ENCODE measurements at places on chromosomes 7 and 10.

DNA sequence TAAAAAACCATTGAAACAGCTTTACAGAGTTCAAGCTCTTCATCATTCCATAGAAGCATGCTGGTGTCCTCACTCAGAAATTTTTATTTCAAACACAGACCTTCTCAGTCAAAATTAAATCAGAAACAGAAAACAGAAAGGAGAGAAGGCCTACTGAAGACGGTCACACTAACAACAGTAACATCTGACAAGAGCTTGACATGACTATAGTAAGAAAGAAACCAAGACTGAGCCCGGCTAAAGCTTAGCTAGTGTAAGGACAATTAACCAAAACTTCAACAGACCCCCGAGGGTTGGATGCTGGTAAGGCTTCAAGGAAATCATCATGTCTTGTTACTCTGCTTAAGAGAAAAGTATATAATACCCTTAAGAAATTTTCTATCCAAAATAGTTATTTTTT, 38.6 kb downstream of the MTPN start:
- no peak for DNase-seq

DNA sequence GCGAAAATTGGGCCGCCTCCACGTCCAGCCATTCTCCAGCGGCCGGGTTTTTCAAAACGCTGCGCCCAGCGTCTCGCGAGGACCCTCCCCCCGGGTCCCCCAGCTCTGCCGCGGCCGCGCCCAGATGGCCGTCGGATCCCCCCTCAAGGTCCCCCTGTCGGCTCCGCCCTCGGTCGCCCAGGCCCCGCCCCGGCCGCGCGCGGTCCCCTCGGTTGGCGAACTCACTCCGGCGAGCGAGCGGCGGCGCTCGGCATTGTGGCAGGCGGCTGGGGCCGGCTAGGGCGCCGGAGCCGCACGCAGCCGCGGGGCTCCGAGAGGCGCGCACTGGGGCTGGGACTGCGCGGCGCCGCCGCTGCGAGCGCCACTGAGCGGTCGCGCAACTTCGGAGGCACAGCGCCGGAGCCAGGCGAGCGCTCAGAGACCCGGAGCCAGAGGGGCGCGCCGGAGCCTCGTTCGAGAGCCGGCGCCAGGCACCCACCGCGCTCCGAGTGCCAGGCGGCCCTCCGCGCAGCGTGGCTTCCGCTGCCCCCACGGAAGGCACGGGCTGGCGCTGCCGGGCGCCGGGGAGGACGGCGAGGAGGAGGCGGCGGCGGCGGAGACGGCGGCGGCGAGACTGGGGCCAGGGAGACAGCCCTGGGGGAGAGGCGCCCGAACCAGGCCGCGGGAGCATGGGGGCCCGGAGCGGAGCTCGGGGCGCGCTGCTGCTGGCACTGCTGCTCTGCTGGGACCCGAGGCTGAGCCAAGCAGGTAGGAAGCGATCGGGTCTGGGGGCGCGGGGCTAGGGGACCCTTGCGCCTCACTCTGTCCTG, at the start of gene UNC5B:
Gene UNC5B, plus strand, starts transcription at position 253 of the 809 bp plus-strand sequence. Its CDS starts 416 bp downstream, at position 669.
- peak; percentile 96 for DNase-seq

DNA sequence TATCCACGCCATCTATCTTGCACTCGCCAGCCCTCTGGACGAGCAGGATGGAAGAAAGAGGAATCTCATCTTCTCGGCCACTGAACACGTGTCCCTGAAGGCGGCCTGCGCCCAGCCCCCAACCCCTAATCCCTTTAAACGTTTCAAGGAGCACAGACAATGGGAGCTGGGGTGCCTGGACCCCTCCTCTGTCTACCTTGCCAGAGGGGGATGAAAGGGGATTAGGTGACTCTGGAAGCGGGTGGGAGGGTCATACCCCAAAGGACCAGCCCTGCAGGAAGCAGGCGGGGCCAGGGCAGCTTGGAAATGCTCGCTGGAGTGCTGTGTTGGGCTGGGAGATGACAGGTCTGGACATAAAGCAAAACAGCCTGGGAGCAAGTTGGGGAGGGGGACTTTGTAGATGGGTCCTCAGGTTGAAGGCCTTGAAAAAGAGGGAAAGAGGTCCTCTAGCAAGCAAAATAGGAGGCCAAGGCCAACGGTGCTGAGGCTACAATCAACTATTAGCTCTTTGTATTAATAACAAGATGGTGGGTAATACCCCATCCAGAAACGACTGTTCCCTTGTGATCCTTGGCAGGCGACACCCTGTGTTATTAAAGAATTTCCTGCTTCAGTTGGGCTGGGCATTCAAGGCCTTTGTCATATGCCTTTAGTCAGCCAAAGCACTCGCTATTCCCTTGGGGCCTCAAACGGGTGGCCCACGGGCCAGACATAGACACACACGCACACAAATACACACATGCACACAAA, 126.5 kb upstream of the UNC5B start:
- peak; percentile 5 for DNase-seq

- DNase-seq = no peak
These were observed 34.5 kb downstream of the ASB13 start for GRCh38 chr10:5631936-5632335.

DNA sequence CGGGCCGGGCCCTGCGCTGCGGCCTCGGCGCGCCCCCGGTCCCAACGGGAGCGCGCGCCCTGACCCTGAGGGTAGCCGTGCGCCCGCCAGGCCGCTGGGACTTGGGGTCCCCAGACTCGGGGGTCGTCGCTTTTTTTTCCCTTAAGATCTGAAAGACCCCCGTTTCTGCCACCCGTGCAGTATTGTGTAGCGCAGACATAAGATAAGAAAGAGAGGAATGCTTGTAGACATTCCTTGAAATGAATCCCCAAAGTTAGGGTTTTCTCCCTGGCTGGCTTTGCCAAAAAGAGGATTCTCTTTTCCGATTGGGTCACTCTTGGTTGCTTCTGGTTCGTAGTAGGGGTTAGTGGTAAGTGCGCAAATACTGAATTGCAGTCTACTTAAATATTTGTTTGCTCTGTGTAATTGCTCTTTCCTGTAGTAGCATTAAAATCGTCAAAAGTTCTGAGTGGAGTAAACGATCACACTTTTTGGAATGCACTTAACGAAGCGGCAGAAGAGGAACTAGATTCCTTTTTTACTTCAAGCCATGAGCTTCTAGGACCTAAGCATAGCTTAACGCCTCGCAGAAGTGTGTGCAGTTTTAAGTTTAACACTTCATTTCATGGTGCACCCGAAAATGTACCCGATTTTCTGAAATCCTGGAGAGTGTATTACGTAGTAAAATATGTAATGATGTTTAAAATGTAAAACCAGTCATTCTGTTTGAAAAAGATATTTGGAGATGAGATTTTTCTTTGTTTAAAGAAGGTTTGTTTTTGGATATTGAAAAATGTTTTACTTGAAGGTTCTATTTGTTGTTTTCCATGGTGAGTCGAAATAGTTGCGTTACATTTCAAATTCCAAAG, 1.3 kb downstream of the CUL1 start:
- DNase-seq = peak; percentile 50

DNA sequence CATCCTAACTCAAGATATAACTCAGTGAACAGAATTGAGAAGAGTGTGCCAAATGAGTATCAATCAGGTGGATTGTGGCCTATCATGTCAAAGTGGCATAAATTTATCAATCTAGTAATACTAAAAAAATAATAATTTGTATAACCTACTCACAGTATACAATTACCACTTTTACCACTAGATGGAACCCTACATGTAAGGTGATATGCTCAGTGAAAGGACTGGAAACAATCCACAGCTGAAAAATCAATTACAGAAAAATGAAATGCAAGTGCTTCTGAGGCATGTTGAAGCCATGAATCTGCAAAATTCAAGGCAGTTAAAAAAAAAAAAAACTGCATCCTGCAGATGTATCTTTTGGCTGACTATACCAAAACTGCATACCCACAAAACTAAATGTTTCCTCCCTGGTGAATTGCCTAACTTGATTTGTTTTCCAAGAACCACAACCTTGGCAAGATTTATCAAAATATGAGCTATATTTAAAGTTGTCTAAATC, 13.9 kb downstream of the ARHGAP19 start:
- DNase-seq = peak; percentile 81

DNA sequence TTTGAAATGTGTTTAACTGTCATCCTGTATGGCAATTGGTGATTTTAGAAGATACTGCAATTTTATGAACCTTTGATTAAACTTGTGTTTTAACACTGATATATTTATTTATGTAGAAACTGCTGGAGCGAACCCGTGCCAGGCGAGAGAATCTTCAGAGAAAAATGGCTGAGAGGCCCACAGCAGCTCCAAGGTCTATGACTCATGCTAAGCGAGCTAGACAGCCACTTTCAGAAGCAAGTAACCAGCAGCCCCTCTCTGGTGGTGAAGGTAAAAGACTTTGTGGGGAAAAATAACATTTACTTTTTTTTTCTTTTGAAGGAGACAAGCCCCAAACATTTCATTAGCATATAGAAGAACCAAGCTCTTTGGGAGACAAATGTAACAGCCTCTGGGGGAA, 6.5 kb downstream of the ANLN start:
- no peak for DNase-seq

- no peak for DNase-seq
These were observed 193.2 kb upstream of the GHITM start for GRCh38 chr10:83945982-83946718.

DNA sequence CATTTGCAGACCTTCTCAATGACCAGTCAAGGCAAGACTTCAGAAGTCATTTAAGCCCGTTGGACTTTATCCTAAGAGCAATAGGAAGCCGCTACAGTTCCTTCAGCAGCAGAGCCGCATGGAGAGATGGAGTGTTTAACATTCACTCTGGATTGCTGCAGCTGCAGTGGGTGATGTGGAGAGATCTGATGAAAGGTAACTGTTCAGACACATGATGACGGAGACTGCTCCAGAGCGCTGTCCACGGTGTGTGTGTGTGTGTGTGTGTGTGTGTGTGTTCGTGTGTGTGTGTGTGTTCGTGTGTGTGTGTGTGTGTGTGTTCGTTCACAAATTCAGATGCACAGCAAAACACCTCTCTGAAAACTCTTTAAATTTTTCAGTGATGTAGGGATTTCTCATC, 37.0 kb downstream of the SEC61G start:
- DNase-seq = no peak

- no peak for DNase-seq
These were observed 2.5 kb upstream of the DDX56 start for GRCh38 chr7:44576228-44576627.

DNA sequence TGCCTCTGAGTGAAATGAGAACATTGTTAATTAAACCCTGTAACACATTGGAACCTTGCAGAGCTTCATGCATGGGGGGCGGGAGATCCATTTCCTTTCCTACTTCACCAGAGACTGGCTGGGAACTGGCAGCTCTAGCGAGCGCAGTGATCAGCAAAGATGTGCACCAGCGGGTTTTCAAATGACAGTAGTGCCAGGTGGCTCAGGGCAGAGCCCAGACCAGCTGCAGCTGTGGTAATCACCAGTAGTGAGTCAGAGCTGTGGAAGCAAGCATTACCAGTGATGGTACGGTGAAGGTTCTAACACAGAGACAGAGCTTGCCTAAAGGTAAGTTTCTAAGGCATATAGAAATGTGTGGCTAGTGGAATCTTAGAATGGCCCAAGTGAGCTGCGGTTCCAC, 1009.7 kb upstream of the CELF2 start:
- DNase-seq = no peak

GRCh38 chr7:47896809-47897423, 51.4 kb downstream of the PKD1L1 start:
- no peak for DNase-seq

- DNase-seq = no peak
These were observed 284.1 kb upstream of the CSTF2T start for GRCh38 chr10:51983481-51983880.

- peak; percentile 71 for DNase-seq
These were observed 88.2 kb downstream of the ELFN1 start for GRCh38 chr7:1758028-1758858.

DNA sequence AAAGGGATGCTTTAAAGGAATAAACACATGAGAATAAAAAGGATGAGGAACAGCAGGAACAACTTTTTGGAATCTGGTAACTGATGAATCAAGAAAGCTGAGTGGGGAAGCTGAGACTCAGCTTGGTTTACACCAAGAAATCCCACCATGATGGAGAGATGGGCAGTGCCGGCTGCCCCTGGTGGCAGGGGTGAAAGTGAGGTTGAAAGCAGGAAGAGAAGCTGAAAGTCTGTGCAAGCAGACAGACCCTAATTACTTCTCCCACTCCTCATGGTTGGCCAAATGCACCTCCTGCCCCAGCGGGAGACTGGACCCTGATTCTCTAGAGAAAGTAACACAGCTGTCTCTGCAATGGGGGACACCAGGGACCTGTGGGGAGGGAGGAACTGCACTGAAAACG, 57.6 kb upstream of the NANOS1 start:
- no peak for DNase-seq

- DNase-seq = no peak
These were observed 76.6 kb upstream of the ABI1 start for GRCh38 chr10:26937371-26937770.

- DNase-seq = peak; percentile 3
These were observed 179.2 kb downstream of the RELN start for GRCh38 chr7:103810112-103810744.

GRCh38 chr10:17512341-17513001, 58.1 kb upstream of the ST8SIA6 start:
- DNase-seq = peak; percentile 53

DNA sequence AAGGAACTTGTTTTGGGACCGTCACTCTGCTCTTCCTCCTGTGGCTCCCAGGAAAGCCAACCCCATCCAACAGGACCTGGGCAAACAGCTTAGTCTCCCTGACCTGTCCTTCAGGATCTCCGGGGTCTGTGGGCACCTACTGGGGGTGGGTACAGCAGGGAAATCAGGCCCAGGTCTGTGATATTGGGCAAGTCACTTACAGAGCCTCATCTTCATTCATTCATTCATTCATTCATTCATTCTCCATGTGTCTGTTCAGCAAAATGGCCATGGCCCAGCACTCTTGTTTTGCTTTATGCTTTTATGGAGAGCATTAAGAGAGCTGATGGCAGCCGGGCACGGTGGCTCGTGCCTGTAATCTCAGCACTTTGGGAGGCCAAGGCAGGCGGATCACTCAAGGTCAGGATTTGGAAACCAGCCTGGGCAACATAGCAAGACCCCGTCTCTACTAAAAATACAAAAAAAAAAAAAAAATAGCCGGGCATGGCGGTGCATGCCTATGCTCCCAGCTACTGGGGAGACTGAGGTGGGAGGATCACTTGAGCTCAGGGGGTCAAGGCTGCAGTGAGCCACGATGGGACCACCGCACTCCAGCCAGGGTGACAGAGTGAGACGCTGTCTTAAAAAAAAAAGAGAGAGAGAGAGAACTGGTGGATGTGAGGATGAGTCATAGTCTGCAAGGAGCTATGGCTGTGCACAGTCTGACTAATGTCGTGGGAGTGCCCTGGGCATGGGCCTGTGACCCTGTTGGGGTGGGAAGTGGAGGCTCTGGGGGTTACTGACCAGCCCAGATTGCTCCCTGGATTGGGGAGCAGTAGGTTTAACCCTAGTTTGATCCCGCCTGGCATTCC, 54.3 kb downstream of the CLIP2 start:
- peak; percentile 90 for DNase-seq

All from GM03348 (cell line).